ENCODE measurements at places on chromosomes 5 and 9. TPM values are rescaled to one million over a fixed set of nuclear protein-coding genes. Genes with fewer than 3 reads are reported as not detected.
A peak's percentile ranks its signal among the peaks of the same experiment; 100 is the strongest.

DNA sequence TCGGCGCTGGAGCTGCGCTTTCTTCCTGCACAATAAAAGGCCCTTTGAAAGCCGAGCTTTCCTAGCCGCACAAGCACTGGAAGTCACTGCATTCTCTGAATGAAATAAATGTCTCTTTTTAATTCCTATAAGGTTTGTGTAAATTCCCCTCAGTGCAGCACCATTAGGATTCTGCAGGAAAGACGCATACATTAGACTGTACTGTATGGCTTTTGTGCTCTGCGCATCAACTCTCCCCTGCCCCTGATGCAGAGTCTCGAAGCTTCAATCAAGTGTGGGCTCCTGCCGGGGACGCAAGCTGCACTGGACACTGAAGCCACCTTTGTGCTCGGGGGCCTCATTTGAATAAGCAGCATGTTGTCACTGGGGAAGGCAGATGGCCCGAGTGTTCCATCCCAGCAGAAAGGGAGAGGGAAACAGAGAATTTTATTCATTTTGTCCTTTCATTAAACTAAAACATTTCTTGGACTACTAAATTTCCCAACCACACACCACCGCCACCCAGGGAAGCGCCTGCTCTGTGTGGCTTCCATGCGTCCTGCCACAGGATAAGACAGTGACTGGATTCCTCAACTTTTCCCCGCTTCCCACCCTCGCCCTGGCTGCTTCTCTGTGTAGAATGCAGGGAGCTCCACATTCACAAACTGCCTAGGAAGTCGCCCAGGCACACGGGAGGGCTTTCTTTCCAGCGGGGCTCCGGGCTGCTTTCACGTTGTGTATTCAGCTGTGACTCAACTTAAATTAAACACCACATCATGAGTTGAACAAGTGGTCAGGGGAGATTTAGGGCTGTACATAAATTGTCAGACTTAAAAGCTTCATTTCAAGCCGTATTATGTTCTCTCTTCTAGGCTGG, 635.4 kb downstream of the IRX1 start:
- no peak for DNase-seq
- H3K4me3 ChIP-seq = no peak overlapping the region
- no peaks in the 10 kb centered on the region for H3K36me3 ChIP-seq
- H3K27ac ChIP-seq = no peak overlapping the region
- H3K27me3 ChIP-seq = peaks cover 4% of the 10 kb centered on the region

GRCh38 chr5:16909464-16909863, 26.6 kb downstream of the MYO10 start:
- no peak overlapping the region for H3K4me3 ChIP-seq
- no peaks in the 10 kb centered on the region for H3K36me3 ChIP-seq
- peak; percentile 44 for DNase-seq
- H3K27ac ChIP-seq = no peak overlapping the region
- no peaks in the 10 kb centered on the region for H3K27me3 ChIP-seq

INSL4 gene
- total RNA-seq = not detected

DNA sequence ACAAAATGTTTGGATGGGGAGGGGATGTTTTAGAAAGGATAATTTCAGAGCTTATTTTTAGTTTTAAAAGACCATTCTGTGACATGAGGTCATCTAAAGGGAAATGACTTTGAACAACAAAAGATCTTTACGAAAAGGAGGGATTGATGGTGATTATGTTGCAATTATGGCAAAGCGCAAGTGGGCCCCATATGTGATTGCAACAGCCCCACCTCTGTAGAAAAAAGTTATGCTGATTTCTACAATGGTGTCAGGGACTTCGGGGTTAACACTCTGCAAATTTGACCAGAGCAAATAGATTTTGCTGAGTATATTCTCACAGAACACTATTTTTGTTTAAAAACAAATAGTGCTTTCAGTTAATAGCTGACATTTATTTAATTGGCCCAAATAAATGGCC, 312.8 kb downstream of the NSG2 start:
- H3K4me1 ChIP-seq = no peaks in the 10 kb centered on the region
- no peak overlapping the region for H3K27ac ChIP-seq
- DNase-seq = no peak
- H3K36me3 ChIP-seq = no peaks in the 10 kb centered on the region
- no peak overlapping the region for H3K4me3 ChIP-seq
- H3K27me3 ChIP-seq = no peaks in the 10 kb centered on the region

AP3B1 gene
- 66.8 TPM for total RNA-seq

NMUR2 gene
- total RNA-seq = not detected

DNA sequence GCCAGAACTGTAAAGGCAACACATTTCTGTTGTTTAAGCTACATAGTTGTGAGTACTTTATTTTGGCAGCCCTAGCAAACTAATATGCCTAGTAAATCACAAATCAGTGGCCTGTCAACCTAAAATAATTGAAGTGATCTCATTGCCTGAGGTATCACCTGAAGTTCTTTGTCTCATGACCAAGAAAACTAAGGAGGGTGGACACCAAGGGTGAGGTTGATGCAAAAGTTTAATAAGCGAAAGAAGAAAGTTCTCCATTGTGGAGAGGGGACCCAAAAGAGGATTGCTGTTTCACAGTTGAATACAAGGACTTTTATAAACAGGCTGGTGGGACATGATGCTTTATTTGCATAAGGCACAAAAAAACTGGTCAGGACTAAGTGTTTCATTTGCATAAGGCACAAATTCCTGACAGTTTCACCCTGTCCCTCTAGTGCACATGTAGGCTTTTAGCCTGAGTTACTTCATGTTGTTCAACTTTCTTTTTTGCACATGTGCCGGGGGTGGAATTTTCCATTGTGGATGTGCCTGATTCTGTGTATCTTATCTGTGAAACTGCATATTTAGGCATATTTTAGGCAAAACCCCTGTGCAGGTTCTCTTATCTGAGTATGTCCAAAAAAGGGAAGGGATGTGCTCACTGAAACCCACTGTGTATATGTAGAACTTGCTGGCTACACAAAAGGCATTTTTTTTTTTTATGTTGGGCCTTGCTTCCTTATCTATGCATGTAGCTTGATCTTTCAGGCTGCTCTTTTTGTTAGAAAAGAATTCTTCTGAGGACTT, 108.6 kb upstream of the RAI14 start:
- no peak overlapping the region for H3K27ac ChIP-seq
- H3K36me3 ChIP-seq = no peaks in the 10 kb centered on the region
- no peak overlapping the region for H3K4me3 ChIP-seq

MYOT gene
- not detected for total RNA-seq

DNA sequence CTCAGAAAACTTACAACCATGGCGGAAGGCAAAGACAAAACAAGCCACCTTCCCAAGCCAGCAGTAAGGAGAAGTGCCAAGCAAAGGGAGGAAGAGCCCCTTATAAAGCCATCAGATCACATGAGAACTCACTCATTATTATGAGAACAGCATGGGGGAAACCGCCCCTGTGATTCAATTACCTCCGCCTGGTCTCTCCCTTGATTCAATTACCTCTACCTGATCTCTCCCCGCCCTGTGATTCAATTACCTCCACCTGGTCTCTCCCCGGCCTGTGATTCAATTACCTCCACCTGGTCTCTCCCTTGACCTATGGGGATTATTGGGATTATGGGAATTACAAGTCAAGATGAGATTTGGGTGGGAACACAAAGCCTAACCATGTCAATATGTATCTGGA, 467.3 kb upstream of the FTMT start:
- no peaks in the 10 kb centered on the region for H3K4me1 ChIP-seq
- no peak for DNase-seq
- no peaks in the 10 kb centered on the region for H3K27me3 ChIP-seq
- H3K4me3 ChIP-seq = no peak overlapping the region
- no peaks in the 10 kb centered on the region for H3K36me3 ChIP-seq
- H3K27ac ChIP-seq = no peak overlapping the region

STPG3 gene
- not detected for total RNA-seq

DNA sequence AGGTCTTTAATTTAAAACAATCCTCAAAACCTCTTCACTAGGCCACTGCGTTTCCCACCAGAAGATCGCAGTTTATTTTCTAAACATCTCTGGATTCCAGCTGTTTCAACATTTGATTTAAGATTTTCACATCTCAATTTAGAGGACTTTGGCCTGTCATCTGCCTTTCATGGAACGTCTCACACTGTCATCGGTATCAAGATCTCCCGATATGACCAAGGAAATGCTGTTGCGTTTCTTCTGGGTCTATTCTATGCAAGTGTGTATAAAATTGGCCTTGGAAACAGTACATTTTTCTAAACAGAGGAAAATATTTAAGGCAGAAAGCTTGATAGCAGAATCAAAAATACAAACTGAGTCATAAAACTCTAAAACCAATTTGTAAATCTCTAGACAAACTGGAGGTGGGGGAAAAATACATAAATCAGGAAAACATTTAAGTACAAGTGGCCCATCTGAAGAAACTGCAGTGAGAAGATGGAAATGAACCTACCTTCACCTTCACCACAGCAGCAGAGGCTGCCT, 53.6 kb upstream of the SIMC1 start:
- H3K4me3 ChIP-seq = no peak overlapping the region
- H3K4me1 ChIP-seq = no peaks in the 10 kb centered on the region
- no peak for DNase-seq
- no peak overlapping the region for H3K27ac ChIP-seq

- no peak overlapping the region for H3K4me3 ChIP-seq
- H3K4me1 ChIP-seq = no peaks in the 10 kb centered on the region
- DNase-seq = no peak
- peaks cover 2% of the 10 kb centered on the region for H3K27me3 ChIP-seq
- H3K36me3 ChIP-seq = no peaks in the 10 kb centered on the region
Measured at GRCh38 chr5:135642488-135642870, 63.7 kb upstream of the CXCL14 start.

DNA sequence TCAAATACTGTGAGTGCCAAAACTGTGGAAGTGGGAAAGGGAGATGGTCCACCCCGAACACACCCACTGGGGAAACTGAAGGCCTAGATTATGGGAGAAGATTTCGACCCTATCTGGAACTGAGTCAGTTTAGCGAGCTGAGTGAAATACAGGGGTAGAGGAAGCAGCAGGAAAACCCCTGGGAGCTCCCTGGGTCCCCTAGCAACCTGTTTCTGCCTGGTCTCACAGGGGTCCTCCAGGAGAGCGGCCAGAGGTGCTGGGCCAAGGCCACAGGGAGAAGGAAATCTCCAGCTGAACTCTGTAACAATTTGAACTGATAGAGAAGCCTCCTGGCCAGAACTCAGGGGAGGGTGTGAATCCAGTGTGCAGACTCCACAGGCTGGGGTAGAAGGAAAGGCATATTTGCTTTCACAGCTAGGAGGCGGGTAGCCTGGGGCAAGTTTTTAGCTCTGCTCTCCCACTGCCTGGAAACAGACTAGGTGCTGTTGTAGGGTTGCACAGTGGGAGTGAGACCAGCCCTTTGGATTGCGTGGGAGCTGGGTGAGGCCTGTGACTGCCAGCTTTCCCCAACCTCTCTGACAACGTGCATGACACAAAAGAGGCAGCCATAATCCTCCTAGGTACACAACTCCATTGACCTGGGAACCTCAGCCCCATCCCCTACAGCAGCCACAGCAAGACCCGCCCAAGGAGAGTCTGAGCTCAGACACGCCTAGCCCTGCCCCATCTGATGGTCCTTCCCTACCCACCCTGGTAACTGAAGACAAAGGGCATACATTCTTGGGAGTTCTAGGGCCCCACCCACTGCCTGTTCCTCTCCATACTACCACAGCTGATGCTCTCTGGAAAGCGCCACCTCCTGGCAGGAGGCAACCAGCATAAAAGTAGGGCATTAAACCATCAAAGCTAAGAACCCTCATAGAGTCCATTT, 78.8 kb upstream of the GPBP1 start:
- DNase-seq = no peak
- H3K27ac ChIP-seq = no peak overlapping the region
- no peaks in the 10 kb centered on the region for H3K4me1 ChIP-seq

GRCh38 chr5:72600391-72600981, 93.3 kb upstream of the ZNF366 start:
- peak overlapping the region; percentile 99 for H3K27ac ChIP-seq
- H3K4me3 ChIP-seq = peak overlapping the region; percentile 30
- peaks cover 44% of the 10 kb centered on the region for H3K4me1 ChIP-seq
- H3K36me3 ChIP-seq = no peaks in the 10 kb centered on the region
- peak; percentile 88 for DNase-seq

GRCh38 chr5:107043665-107044064, 627.1 kb downstream of the EFNA5 start:
- no peaks in the 10 kb centered on the region for H3K4me1 ChIP-seq
- H3K27ac ChIP-seq = no peak overlapping the region
- H3K36me3 ChIP-seq = no peaks in the 10 kb centered on the region
- H3K4me3 ChIP-seq = no peak overlapping the region
- no peak for DNase-seq
- H3K27me3 ChIP-seq = no peaks in the 10 kb centered on the region

PCDHA9 gene
- total RNA-seq = 1.1 TPM

GRCh38 chr9:121107881-121108280, 33.1 kb downstream of the CNTRL start:
- no peaks in the 10 kb centered on the region for H3K36me3 ChIP-seq
- no peaks in the 10 kb centered on the region for H3K4me1 ChIP-seq
- H3K27ac ChIP-seq = no peak overlapping the region
- no peak overlapping the region for H3K4me3 ChIP-seq

DNA sequence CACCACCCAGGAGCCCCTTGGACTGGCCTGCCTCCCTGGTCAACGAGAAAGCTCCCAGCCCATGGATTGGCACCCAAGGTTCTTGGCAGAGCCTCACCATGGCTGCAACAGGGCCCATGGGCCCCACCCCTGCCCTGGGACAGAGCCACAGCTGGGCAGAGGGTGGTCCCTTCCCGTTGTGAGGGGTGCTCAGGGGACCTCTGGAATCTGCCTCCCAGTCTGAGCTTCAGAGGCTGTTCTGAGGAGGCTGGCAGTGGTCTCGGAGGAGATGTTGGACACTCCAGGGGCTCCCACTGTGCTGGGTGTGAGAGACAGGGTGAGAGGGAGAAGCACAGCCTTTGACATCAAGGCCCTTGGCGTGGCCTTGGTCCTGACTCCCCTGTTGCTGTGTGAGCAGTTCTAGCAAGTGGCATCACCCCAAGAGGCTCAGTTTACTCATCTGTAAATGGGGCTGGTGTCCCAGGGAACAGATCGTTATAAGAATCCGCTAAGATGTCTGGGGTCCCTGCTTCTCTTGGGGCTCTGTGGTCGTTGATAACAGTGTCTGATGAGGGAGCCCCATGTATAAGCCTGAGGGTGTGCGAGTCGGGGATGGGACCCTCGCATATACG, 33.0 kb downstream of the LHX3 start:
- H3K27ac ChIP-seq = no peak overlapping the region
- H3K36me3 ChIP-seq = no peaks in the 10 kb centered on the region
- no peak for DNase-seq
- no peak overlapping the region for H3K4me3 ChIP-seq
- H3K27me3 ChIP-seq = peaks cover 5% of the 10 kb centered on the region

DNA sequence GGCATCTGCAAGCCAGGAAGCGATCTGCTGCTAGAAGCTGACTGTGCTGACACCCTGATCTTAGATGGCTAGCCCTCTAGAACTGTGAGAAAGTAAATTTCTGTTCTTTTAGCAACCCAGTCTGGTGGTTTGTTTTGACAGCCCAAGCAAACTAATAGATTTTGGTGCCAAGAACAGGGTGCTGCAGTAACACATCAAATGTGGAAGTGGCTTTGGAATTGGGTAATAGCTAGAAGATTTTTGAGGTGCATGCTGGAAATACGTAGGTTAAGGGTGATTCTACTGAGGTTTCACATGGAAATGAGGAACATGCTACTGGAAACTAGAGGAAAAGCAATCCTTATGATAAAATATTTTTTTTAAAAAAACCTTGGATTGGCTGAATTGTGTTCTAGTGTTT, 153.5 kb upstream of the SH3GL2 start:
- H3K27ac ChIP-seq = no peak overlapping the region
- H3K4me1 ChIP-seq = no peaks in the 10 kb centered on the region
- DNase-seq = no peak
- no peak overlapping the region for H3K4me3 ChIP-seq
- no peaks in the 10 kb centered on the region for H3K27me3 ChIP-seq
- no peaks in the 10 kb centered on the region for H3K36me3 ChIP-seq

GRCh38 chr5:88826646-88827585, 56.1 kb downstream of the MEF2C start:
- H3K4me3 ChIP-seq = peak overlapping the region; percentile 13
- H3K4me1 ChIP-seq = peaks cover 23% of the 10 kb centered on the region
- peak; percentile 79 for DNase-seq
- H3K27ac ChIP-seq = peak overlapping the region; percentile 77
- no peaks in the 10 kb centered on the region for H3K27me3 ChIP-seq
- no peaks in the 10 kb centered on the region for H3K36me3 ChIP-seq
